ENCODE measurements at places on chromosomes 12 and 14. TPM values are rescaled to one million over a fixed set of nuclear protein-coding genes. Genes with fewer than 3 reads are reported as not detected.

Gene CAPZA3
- not detected for total RNA-seq

Gene NKX2-1
- not detected for total RNA-seq

Gene NTN4
- 71.8 TPM for total RNA-seq

Gene GOLGA5
- total RNA-seq: 35.4 TPM

Gene ERP27
- not detected for total RNA-seq

Gene DGLUCY
- total RNA-seq: 42.6 TPM

Gene KITLG
- 110 TPM for total RNA-seq

Gene C12orf50
- not detected for total RNA-seq

Gene PAWR
- total RNA-seq: 57.6 TPM

Gene AQP5
- 2.4 TPM for total RNA-seq

Gene MANSC1
- 10.9 TPM for total RNA-seq

Gene SLC25A21
- total RNA-seq: 1.2 TPM

Gene POTEM
- total RNA-seq: not detected

Gene CEP290
- total RNA-seq: 70.5 TPM

Gene KCNH3
- total RNA-seq: 0.08 TPM

Gene PCED1B
- total RNA-seq: 0.27 TPM

Gene TNS2
- 60.5 TPM for total RNA-seq

Gene IL26
- not detected for total RNA-seq

Gene TPH2
- total RNA-seq: not detected

Gene SDSL
- total RNA-seq: 5.9 TPM

Gene ACVR1B
- total RNA-seq: 12.6 TPM

Gene PCNX1
- total RNA-seq: 47.4 TPM

Gene KLHL33
- total RNA-seq: 0.18 TPM

Gene GPRC5D
- not detected for total RNA-seq

Gene IFNG-AS1
- total RNA-seq: 0.09 TPM

Gene GARIN6
- not detected for total RNA-seq

Gene PIWIL1
- not detected for total RNA-seq

Gene SCN8A
- 17.2 TPM for total RNA-seq

Gene ITGB7
- total RNA-seq: 0.54 TPM
